ENCODE measurements at places on chromosomes 6 and 20.

GRCh38 chr6:25404693-25405169, 125.6 kb downstream of the CARMIL1 start:
- DNase-seq, result no peak

- no peak for DNase-seq
These were observed 11.0 kb downstream of the RIPOR3 start for GRCh38 chr20:50680105-50680960.

GRCh38 chr6:3744211-3744900, 7.2 kb downstream of the PXDC1 start:
- no peak for DNase-seq

GRCh38 chr6:128412680-128413079, 107.7 kb downstream of the PTPRK start:
- no peak for DNase-seq

- DNase-seq, result no peak
These were observed 23.9 kb upstream of the SMIM13 start for GRCh38 chr6:11069760-11070159.

- no peak for DNase-seq
These were observed 374.8 kb downstream of the MAFB start for GRCh38 chr20:40314278-40314677.

DNA sequence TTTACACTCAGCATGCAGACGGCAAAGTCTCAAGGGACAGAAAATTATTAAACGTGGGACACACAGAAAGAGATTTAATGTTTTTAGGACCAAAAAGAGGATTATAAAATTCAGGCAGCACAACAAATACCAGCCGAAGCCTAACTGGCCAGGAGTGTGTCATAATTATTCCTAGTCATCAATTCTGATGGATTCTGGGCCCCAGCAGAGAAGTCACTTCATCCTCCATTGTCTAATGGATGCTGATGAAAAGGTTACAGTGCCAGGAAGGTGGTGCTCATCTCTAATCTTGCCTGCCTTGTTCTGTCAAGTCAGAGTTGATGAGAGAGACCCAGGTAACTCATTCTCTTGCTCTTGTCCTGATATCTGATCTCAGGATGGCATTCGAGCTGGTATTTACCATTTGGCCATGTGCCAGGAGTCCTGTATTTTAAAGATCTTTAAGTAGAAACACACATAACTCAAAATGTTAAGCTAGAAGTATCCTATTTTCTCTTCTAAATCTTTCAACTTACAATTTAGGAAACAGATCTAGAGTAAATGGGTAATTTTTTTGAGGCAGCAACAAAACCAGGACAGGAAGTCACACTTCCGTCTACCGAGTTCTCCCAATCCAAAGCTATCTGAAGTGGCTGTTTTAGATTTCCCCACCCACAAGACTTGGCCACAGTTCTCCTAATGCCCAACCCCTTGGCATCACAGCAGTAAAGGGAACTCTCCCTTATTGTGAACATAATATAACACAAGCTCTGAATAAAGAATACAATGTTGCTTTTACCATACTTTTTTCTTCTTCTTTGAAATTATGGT, 50.0 kb downstream of the ADAT2 start:
- no peak for DNase-seq

DNA sequence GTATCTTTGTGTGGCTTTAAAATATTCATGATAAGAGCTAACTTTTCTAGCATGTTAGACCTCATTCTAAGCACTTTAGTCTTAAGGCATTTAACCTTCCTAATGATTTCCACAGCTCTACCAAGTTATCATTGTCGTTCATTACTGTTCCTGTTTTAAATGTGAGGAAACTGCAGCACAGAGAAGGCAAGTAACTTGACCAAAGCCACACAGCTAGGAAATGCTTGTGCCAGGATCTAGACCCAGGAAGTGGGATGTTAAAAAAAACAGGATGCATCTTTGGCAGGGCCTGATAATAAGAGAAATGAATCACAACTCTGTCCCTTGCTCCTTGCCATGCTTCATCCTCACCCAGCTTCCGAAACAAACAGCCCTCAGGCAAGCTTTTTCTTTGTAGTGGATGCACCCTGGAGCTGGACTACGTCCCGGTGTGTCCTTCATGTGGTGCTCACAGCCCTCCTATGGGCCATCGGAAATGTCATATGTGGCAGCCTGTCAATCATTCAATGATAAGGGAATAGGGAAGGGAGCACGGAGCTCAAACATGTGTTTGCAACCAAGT, 196.9 kb upstream of the RREB1 start:
- no peak for DNase-seq

GRCh38 chr20:36666181-36666740, 20.3 kb upstream of the SLA2 start:
- DNase-seq, result no peak

GRCh38 chr6:138966870-138967269, 21.2 kb downstream of the REPS1 start:
- no peak for DNase-seq

DNA sequence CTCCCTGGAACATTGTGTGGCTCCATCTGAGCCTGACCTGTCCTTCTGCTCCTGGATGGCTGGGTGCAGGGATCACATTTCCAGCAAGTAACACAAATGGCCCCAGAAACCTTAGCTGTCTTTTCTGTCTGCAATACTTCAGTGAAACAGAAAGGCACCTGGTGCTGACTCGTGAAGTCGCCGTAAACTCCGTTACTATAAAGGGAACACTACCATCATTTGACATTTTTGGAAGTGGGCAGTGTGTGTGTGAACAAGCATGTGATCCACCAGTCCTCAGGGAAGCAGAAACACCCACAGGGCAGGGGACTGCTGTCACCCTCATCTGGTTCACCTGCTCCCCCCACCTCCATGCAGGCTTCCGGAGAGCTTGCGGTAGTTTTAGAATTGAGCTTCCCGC, 23.9 kb downstream of the SERPINB6 start:
- DNase-seq, result no peak

DNA sequence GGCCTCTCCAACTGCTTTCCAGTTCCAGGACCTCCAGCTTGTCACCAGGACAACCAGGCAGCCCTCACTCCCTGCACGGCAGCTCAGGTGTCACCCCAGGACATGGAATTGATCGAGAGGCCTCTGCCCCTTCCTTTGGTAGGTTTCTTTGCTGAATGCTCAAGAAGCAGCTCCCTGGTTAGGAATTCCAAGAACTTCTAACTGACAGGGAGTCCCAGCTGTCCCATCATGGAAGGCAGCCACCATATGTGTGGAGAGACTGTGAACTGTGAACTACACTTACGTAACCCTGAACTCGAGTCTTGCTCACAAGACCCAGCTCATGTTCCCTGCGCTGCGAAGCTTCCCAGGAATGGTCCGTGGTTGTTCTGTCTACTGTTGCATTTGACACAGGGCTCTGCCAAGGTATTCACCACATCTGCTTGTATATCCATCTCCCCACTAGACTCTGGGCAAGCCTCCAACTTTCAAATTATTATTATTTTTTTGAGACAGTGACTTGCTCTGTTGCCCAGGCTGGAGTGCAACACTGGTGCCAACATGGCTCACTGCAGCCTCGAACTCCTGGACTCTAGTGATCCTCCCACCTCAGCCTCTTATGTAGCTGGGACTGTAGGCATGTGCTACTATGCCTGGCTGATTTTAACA, 35.7 kb downstream of the MGME1 start:
- no peak for DNase-seq

DNA sequence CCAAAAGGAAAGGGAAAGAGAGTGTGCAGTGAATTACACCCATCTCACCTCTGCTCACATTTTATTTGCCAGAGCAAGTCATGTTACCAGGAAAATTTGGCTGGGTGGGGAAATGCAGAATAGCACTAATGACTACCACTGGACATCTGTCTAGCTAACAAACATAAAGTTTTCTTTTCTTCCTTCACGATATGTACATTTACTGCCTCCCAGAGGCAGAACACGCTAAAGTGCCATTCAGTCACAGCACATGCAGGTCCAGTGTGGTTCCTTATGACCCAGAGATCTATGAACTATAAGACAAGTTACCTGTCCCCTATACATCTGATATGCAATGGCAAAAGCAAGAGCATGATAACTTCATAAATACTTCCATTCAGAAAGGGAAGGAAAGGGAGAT, 194.1 kb downstream of the OGFRL1 start:
- no peak for DNase-seq

DNA sequence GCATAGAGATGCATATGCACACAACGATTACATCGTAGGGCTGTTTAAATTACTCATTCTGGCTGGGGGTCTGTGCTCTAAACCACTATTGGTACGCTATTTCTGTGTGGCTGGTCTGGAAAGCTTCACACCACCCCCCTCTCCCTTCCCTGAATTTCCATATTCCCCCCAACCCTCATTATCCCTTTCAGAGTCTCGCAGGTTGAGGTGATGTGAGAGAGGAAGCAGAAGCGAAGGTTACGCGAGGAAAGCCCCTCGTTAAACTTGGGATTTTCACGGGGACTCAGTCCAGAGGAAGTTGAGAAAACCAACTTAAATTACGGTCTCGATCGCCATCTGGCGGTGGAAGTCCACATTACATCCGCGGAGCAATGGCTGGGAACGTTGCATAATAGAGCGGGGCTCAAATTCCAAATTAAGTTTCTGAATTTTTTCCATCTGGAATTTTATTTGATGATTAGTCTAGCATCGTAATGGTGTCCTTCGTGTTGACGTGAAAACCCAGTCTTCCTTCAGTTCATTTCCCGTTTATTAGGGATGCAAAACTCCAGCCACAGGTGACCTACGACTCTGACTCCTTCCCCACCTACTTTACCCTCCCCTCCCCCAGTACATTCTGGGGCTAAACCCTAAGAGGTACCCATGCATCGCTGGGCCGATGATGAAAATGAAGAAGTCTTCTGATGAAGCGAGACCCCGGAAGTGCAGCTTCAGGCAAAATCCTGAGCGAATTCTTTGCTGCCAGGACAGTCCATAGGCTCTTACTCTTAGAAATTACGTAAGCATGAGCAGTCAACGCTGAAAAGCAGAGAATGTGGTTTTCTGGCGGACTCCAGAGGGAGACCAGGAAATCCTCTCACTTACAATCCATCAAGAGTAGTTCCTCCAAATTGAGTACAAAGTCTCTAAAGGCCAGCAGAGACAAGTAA, 19.7 kb downstream of the HLA-DOB start:
- DNase-seq, result no peak

DNA sequence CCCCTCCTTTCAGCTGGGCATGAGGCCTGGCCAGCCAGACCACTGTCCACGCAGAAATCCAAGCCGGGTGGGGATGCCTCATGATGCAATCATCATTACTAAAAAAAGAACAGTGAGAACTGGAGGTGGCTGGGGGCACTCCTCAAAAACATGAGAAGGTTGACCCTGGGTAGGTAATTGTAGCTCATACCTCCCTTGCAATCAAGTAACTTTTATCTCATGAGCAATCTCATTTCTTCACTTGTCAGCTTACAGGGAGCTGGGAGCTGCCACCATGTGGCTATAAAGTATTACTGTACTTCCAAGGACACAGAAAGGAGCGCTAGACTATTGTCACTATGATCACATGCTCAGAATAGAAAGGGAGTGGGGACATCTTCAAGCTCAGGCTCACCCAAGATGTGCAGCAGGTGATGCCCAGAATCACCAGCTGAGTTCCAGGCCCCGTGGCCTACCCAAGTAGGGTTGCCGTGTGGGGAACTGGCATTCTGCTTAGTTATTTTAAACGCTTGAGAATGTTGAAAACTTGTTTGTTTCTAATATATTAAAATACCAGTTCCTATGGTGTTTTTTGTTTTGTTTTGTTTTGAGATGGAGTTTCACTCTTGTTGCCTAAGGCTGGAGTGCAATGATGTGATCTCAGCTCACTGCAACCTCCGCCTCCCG, 3.0 kb upstream of the CDH26 start:
- DNase-seq, result no peak

DNA sequence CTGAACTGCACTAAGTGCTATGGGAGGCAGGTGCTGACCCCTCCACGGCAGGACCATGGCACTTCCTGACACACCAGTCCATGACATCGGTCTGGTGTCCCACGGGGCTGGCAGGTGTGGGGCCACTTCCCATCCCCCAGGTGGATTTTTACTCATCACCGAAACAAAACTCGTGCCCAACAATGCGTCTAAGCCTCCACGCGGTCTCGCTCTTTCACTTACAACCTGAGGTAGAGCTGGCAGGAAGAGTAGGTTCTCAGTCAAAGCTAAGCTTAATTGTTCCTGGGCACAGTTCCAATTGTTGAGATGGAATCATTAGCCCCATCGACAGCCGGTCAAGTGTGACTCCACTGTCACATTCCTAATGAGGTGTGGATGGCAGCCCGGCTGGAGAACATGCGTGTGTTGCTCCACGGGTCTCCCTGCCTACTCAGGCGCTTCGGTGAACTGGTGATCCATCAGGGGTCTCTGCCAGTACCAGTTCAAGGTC, 125.7 kb downstream of the SLC23A2 start:
- no peak for DNase-seq

DNA sequence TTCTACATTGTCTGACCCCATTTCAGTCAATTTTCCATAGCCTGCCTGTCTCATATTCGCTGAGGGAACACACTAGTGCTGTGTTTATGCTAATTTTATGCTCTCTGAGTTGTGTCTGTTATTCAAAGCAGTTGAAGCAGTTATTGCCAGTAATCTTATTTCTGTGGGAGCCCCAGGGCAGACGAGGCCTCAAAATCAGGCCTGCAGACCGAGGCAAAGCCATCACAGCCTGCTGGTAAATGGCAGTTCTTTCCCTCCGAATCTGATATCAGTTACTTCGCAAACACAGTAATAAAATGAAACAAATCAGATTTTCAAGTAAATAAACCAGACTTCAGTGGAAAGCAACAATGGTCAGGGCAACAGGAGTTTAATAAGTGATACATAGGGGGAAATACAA, 508.4 kb downstream of the PKHD1 start:
- no peak for DNase-seq

DNA sequence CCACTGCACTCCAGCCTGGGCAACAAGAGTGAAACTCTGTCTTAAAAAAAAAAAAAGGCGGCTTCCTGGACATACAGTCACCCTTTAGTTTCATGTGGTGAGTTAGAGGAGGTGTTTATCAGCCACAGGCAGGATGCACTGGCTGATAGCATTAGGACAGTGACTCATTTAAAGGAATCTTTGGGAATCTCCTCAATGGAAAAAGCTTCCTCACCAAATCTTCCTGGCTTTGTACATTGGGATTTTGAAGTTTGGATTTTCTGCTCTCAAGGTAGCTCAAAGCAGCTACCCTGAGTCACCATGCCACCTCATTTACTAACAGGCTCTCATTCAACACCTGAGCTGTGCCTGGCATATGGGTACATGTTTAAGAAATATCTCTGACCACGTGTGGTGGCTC, 20.2 kb downstream of the PRPH2 start:
- peak; percentile 38 for DNase-seq

GRCh38 chr6:168915855-168916254, 337.8 kb downstream of the THBS2 start:
- no peak for DNase-seq

DNA sequence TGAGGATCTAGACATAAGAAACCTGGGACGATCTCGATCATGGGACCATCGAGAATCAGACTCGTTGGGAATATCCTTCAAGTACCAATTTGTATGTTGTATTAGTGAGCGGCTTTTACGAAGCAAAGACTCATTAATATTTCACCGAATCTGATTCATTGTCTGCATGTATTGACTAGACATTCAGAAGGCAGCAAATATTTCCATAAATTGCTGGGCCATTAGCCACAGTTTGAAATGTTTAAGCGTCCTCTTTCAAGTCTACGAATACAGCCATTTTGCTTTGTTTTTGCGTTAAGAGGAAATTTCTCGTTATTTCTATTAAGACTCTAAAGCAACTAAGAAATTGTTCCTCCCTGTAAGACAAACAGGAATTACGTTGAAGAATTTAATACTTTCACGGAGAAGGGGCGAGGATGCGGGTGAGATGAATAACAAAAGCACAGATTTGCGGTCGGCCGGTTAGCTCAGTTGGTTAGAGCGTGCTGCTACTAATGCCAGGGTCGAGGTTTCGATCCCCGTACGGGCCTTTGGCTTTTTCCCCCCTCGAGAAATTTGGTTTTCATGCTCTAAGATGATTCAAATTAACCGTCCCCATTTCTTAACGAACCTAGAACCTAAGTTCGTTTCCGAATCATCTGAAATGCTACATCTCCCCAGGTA, 18.5 kb downstream of the POM121L2 start:
- DNase-seq, result peak; percentile 56

Measured in HFF-Myc (cell line).